GDM1 (cell line): ENCODE measurements at places on chromosomes 3 and 15.

DNA sequence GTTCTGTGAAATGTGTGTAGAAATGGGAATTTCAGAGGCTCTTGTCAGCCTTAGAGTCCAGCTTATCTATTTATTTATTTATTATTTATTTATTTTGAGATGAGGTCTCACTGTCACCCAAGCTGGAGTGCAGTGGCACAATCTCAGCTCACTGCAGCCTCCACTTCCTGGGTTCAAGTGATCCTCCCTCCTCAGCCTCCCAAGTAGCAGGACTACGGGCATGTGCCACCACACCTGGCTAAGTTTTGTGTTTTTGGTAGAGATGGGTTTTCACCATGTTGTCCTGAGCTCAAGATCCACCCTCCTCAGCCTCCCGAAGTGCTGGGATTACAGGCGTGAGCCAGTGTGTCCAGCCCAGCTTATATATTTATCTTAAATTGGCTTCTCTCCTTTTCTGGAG, 11.5 kb downstream of the CNOT10 start:
- DNase-seq = no peak

GRCh38 chr15:33131552-33132232, 62.8 kb downstream of the FMN1 start:
- no peak for DNase-seq

- no peak for DNase-seq
These were observed 185.3 kb upstream of the FEZF2 start for GRCh38 chr3:62558549-62559112.

GRCh38 chr3:8561370-8561769, 59.7 kb downstream of the LMCD1 start:
- no peak for DNase-seq

- DNase-seq = no peak
These were observed 11.5 kb upstream of the MAP3K13 start for GRCh38 chr3:185351396-185351795.

DNA sequence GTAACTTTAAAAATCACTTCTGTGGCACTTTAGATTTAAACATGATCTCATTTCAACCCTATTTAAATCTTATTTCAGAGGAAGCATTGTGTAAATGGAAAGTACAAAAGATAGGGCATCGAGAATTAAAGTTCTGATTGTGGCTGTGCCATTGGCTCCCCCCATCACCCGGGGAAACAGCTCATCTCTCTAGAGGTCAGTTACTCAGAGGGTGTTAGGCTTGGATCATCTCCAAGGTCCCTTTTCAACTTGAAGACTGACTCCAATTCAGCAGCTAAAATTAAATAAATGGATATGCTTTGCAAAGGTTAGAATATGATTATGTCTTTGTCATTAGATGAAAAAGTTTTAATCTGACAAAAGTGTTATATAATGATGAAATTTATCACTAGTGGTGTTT, 20.1 kb downstream of the CADM2 start:
- DNase-seq = no peak

DNA sequence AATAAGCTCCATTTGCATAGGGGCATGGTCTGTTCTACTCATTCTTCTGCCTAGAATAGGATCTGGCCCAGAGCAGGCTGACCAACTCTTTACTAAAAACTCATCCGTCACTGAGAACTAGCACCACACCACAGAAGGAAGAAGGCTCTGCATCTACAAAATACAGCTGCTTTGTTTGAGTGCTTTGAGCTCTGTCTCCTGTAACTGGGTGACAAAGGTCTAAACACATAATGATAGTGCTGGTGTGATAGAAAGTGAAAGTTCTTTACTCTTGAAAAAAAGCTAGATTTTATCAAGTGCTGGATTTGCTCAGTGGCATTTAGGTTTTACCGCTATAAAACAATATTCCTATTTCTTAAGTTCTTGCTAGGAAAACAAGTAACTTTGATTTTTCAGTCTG, 140.7 kb downstream of the FHIT start:
- no peak for DNase-seq

- no peak for DNase-seq
These were observed 13.5 kb upstream of the GRAMD1C start for GRCh38 chr3:113825090-113825489.

GRCh38 chr15:92902737-92903593, 2.8 kb downstream of the CHD2 start:
- no peak for DNase-seq

- DNase-seq = no peak
These were observed 119.9 kb downstream of the LMLN start for GRCh38 chr3:198079771-198080520.

DNA sequence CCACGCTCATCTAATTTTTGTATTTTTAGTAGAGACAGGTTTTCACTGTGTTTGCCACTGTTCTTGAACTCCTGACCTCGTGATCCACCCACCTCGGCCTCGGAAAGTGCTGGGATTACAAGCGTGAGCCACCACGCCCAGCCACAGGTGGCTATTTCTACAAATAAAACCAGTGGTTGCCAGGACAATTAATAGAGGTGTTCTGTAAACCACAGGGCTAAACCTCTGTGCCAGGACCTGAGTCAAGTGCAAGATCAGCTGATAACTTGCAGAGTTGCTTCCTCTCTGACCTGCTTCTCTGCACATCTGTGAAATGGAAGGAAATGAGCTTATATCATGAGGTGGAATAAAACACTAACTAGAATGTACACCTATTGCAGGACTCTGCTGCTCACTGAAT, 72.8 kb downstream of the CD200R1L start:
- DNase-seq = no peak

GRCh38 chr15:57401546-57401945, 25.2 kb downstream of the CGNL1 start:
- no peak for DNase-seq

DNA sequence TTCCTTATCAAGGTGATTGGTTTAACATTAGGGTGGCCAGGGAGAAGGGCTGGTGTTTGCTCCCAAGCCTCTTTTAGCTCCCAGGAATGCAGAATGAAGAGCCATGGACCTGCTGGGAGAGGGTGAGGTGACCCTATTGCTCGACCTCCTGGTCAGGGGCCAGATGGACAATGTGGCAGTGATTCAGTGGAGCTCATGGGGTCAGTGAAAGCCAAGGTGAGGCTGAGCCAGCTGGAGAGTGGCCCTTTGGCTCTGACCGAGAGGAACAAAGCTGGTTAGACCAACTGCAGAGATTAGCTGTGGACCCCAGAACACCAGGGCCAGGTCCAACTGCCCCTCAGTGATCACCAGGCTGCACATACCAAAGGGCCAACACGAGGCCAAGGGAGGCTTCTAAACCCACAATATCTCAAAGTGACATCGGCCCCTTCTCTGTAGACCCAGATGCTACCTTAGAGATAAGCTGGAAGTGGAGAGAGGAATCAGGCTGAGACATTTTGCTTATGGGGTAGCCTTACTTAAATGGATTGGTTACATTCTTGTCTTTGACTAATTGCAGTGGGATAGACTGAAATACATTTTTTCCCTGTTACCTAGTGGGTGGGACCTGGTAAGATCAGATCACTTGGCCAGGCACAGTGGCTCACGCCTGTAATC, 15.8 kb upstream of the BTBD1 start:
- DNase-seq = no peak

DNA sequence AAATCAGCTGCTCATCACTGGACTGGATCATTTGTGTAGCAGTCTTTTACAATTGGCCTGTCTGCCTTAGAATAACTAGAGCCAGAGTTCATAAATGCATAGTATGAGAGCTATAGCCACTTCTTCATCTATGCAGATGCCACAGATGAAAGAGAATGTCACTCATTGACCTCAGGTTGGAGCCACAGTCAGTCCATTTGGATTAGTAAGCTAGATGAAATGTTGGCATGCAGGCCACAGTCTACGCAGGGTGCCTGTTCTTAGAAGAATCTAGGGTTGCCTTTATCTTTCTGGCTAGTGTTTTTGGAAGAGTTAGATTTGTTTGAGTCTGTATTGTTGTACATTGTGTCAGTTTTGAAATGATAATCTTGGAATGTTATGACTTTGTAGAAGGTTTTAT, 25.4 kb upstream of the EDEM1 start:
- DNase-seq = no peak

DNA sequence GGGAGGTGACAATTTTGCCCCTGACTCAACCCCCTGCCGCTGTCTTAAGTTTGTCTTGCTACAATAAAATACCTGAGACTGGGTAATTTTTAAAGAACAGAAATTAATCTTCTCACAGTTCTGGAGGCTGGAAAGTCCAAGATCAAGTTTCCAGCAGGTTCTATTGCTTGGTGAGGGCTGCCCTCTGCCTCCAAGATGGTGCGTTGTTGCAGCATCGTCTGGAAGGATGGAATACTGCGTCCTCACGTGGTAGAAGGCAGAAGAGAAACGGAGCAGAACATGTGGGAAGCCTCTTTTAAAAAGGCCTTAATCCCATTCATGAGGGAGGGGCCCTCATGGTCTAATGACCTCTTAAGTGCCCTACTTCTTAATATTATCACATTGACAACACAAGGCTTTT, 87.3 kb upstream of the SNTN start:
- no peak for DNase-seq

GRCh38 chr3:23258110-23258509, 55.0 kb downstream of the UBE2E2 start:
- DNase-seq = no peak

DNA sequence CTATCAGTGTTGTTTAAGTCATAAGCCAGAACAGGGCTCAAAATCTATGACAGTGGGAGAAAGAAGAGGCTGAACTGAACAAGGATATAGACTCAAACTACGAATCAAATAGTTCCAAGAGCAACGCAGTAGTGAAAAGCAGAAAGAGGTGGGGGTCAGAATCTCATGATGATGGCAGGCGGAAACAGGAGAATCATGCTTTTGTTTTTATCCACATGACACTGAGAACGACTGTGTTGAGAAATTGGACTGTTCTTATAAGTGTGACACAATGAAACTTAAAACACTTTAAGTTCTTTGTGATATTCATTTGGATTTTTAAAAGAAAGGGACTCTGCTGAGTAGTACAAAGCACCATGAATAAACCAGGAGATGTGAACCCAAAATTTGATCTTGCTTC, 309.4 kb downstream of the ULK4 start:
- no peak for DNase-seq

GRCh38 chr15:86906376-86906775, 826.7 kb downstream of the AGBL1 start:
- DNase-seq = no peak

DNA sequence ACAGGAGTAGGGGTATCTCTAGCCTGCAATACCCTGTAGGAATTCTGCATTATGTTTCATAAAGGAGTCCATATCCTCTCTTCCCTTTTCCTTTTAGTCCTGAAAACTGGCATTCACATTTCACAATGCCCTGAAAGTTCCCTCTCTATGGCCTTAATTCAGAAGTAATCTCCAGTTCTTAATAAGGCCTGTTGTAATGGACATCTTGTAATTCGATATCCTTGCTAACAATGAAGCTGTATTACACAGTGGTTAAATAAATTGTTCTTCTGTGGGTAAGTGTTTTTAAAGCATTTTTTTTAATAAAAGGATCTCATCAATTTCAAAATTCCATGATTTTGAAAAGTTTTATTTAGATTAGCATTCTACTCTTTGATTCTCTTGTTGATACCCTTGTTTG, 34.3 kb upstream of the NEO1 start:
- no peak for DNase-seq

DNA sequence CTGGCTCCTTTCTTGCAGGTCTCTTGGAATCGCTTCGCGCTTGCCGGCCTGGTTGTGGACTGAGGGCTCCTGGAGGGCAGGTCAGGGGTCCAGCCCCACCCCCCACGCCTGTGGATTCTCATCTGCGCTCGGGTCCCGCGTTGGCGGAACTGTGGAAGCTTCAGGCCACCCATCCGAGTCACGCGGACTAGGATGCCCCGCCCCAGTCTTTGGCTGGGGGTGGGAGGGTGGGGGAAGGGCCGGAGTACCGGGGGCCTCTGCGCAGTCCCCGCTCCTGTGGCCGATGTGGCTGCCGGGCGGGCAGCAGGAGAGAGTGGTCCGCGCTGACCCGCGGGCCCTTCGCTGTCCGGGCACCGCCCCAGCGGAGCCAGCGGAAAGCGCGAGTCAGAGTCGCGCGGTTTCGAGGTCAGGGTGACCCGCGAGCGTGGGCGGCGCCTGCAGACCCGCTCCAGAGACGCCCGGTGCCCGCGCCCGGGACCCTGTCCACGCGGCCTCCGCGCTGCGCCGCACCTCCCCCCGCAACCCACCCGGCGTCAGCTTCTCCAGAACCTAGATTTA, 114.2 kb downstream of the KLF13 start:
- no peak for DNase-seq

GRCh38 chr3:127166501-127167065, 26.3 kb upstream of the PRR23E start:
- no peak for DNase-seq

DNA sequence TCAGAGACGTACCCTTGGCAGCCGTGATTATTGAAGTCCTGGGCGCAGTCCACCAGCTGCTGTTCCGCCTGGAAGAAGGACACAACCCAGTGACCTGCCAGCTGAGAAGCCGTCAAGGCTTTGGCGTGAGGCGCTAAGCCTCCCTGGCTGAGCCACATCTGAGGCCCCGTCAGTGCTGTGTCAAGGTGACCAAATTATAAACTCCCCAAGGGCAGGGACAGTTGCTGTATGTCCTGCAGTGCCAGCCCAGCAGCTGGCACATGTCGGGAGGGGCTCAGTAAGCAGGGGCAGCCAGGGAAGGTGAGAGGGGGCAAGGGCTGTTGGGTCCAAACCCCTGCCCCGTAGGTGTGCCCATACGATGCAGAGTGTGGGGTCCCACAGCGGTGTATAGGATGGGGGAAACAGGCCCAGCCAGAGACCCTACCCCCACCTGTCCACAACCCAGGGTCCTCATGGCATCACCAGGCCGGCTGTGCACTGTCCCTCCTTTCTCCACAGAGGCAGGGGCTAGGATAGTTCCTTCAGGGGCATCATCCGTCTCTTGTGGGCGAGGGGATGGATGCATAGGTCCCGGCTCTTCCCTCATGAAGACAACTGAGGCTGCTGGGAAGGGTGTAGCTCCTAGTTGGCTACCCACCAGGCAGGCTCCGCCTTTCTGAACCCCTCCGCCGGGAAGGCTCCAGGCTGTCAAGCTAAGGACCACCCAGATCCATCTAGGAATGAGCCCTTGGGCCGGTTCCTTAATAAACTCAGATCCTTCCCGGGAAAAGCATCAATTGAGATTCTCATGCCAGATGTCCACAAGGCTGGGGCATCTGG, 13.2 kb downstream of the CTSH start:
- DNase-seq = no peak

GRCh38 chr15:25094519-25094918, 139.7 kb downstream of the SNRPN start:
- no peak for DNase-seq

DNA sequence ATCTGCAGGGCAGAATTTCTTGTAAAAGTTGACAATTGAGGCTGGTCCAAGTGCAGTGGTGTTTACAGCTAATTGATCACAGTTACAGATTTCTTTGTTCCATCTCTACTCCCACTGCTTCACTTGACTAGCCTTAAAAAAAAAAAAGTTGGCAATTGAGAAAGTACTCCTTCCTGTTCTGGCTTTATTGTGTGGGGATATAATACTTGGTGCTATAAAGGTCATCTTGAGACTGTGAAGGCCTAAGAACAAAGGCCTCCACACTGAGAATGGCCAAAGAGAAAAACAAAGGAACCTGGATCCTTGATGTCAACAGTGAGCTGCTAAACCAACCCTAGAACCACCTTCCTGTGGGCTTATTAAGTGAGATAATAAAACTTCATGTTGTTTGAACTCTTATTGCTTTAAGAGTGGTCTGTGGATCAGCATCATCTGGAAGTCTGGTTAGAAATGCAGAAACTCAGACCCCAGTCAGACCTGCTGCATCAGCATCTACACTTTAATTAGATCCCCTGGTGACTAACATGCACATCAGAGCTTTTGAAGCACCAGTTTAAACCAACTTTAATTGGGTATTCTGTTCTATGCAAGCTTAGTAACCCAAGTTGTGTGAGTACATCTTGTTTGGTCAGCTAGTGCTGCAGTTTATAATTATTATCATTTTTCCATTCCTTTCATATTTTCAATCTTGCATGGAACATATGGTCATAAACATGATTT, 55.2 kb downstream of the TMOD3 start:
- no peak for DNase-seq
